ENCODE measurements at places on chromosomes 6 and 20.

- no peak for DNase-seq
Measured at GRCh38 chr6:10951675-10952282, 64.9 kb downstream of the SYCP2L start.

- DNase-seq = no peak
Measured at GRCh38 chr6:41778895-41779294, 805 bp downstream of the FRS3 start.

- DNase-seq = no peak
Measured at GRCh38 chr6:147279427-147279826, 75.2 kb downstream of the STXBP5 start.

DNA sequence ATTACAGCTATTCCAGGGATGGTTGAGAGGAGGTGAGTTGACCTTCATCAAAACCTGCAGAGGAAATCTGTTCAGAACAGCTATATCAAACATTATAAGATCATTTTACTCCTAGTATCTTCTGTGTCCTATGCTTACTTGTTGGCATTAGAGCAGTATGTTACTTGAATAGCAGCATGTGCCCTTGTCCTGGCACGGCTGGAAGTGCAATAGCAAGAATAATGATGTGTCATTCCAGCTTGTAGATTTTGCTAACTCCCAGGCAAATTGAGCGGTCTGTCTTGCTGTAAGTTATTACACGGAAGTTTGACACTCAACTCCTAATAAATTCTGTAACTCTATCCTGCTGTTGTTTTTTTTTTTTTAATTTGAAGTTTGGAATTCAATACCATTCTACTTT is 385.5 kb downstream of the TENT5A start:
- DNase-seq = no peak

- DNase-seq = no peak
Measured at GRCh38 chr6:150686566-150686965, 86.9 kb downstream of the PLEKHG1 start.

DNA sequence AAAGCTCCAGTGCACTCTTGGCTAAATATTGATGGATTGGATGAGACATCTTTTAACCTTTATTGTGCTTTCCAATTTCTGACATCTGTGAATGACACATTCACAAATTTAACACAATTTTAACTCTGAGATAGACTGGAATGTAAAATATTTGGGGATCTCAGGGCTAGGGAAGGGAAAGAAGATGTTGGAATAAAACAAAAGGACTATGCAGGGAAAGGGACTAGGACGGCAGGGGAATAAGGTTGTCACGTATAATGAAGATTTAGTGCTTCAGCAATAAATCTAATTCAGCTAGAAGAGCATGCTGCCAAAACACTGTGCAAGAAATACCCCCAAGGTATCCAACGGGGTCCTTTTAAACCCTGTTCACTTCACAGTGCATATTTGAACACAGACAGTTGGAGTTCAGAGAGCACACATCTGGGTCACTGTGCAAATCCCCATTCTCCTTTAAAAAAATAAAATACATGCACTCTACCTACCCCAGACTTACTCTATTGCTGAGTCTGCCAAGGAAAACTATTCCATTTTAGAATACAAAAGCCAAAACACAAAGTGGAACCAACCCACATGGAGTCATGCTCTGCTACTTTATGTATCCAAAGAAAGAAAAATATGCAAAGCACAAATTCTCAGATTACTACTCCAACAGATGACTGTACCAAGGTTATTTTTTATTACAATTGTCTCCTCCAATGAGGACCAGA is 151.0 kb upstream of the RSPO3 start:
- no peak for DNase-seq

- no peak for DNase-seq
Measured at GRCh38 chr6:22910370-22910769, 341.0 kb downstream of the HDGFL1 start.

DNA sequence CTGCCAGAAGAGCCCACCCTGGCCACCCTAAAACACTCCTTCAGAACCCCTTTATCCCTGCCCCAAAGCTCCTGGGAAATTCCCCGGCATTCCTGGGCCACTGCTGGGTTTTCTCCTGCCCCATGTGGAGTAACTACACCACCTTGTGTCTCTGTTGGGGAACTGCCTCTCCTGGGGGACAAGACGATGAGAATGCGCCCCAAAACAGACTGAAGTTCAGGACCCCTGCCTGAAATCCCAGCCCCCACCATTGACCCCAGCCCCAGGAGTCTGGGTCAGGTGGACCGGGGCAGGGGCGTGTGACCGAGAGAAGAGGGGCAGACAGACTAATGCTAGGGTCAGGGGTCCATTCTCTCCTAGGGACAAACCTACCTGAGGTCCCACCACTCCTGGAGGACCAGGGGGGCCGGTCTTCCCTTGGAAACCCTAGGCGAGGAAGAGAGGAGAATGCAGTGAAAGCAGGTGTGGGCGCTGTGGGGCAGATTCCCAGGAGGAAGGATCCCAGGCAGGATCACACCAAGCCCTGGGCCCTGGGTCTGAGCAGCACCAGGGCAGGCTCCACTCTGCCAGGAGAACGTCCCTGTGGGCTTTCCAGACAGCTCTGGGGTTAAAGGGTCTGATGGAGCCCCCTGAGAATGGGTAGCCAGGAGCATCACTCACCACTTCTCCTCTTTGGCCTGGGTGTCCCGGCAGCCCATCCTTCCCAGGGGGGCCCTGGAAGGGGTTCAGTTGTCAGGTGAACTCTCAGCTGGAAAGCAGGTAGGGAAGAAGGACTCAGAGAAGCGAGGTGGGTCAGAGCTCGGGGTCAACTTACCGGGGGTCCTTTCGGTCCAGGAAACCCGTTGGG is 19.4 kb downstream of the COL11A2 start:
- peak; percentile 26 for DNase-seq

- peak; percentile 81 for DNase-seq
Measured at GRCh38 chr6:37699138-37699766, 1.6 kb upstream of the MDGA1 start.

GRCh38 chr6:12603673-12604049 is 112.9 kb upstream of the PHACTR1 start:
- no peak for DNase-seq

- no peak for DNase-seq
Measured at GRCh38 chr6:56521976-56522375, 120.7 kb downstream of the DST start.

GRCh38 chr6:159061805-159062563 is 17.2 kb upstream of the TAGAP start:
- peak; percentile 81 for DNase-seq

DNA sequence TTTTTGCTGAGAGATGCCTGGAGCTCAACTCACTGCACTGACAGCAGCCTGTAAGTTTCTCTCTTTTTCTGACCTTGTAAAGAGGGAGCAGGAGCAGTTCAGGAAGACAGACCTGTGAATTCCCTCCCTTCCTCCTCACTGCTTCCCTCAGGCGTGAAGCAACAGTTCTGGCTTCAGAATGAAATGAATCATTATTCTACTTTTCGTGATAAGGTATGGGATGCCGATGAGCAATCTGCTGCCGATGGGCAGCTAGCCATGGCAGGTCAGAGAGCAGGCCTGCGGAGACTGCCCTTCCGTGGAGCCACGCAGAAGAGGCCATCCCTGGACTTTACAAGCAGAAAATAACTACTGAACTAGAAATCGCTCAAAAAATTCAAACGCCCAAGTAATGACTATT is 426.5 kb upstream of the RNF217 start:
- DNase-seq = no peak

DNA sequence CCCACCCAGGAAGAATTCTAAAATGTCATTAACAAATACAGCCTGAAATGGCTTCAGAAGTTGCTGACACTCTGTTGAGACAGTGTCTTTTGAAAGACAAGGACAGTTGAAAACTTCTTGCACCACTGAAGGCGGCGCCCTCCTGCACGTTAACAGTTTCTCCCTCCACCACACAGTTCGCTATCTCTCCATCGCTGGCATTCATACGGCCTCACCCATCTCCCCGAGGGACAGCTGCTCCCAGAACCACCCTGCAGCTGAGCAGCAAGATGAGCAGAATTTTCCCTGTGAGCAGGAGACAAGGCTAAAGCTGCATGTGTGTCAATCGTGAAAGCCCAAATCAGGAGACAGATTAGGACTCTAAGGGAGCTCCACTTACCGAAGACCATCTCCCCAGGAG is 113.3 kb downstream of the LY86 start:
- DNase-seq = no peak

GRCh38 chr6:98333273-98333672 is 501.1 kb upstream of the POU3F2 start:
- DNase-seq = no peak

DNA sequence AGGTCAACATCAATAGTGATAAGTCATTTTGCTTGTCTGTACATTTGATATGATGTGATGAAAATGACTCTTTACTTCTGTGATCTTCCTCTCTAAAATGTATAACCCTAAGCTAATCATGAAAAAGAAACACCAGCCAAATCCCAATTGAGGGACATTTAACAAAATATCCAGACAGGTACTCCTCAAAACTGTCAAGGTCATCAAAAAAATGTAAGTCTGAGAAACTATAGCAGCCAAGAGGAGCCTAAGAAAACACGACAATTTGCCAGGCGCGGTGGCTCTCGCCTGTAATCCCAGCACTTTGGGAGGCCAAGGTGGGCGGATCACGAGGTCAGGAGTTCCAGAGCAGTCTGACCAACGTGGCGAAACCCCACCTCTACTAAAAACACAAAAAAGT is 708.5 kb upstream of the ID4 start:
- DNase-seq = no peak

- no peak for DNase-seq
Measured at GRCh38 chr6:111585241-111585973, 20.3 kb downstream of the TRAF3IP2 start.

GRCh38 chr20:59253325-59253724 is 47.1 kb upstream of the EDN3 start:
- DNase-seq = no peak

- no peak for DNase-seq
Measured at GRCh38 chr6:81241126-81242041, 511.1 kb downstream of the TENT5A start.

DNA sequence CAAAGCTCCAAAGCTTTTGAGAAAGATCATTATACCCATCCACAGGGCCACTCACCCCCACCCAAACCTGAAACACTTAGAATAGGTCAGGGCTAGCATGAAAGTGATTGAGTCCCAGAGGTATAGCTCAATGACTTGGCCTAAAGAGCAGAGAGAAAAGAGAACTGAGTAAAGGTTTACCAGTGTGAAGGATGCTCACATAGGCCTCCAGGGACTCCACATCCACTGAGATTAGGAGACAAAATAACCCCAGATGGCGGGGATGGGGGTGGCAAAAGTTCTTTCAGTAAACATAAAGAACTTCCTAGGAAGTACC is 12.2 kb downstream of the SAYSD1 start:
- DNase-seq = no peak

GRCh38 chr20:32332614-32333013 is 25.5 kb upstream of the ASXL1 start:
- DNase-seq = no peak

DNA sequence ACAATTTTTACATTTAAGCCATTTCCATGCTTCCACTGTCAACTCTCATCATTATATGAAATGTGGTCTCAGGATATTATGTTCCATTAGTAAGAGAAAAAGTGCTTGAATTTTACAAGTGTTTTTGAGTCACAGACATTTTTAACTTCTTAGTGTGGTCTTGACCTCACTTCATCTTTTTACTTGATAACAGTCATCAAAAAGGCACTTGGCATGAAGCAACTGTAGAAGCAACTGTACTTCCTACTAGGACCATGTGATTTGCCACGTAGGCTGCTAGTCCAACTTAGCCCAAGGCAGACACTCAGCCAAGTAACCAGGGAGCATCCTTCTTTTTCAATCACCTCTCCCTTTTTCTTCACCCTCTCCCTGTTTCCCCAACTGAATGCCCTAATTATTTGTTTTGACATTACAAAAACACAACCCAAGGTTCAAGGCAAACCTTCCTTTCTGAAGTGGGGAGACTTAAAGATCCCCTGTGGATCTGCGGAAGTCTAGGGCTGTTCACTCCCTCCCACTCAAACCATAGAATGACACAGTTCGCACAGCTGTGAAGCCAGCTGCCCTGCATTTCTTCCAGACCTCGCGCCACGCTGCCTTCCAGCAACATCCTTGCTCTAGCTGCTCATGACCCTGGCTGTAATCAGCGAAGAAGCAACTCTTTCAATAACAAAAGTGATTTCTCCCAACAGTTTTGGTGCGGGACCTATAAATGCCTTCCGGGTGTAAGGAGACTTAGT is 45.0 kb downstream of the PHACTR1 start:
- no peak for DNase-seq

- DNase-seq = peak; percentile 21
Measured at GRCh38 chr6:13488015-13488895, 855 bp upstream of the GFOD1 start.

DNA sequence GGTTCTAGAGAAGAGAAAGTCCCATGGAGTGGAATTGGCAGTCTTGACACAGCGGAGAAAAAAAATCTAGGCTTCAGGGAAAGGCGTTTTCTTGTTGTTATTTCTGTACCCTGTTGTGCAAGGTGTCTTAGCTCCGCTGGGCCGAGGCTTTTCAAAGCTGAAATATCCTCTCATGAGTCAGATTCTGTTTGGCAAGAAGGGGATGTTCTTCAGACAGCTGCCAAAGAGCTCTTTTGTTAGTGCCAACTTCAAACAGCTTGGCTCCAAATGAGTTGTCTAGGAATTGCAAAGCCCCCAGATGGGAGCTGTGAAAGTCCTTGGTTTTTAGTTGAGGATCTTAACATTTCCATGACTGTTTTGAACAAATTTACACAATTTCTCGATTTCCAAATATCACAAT is 45.6 kb downstream of the LRRN4 start:
- DNase-seq = peak; percentile 30

DNA sequence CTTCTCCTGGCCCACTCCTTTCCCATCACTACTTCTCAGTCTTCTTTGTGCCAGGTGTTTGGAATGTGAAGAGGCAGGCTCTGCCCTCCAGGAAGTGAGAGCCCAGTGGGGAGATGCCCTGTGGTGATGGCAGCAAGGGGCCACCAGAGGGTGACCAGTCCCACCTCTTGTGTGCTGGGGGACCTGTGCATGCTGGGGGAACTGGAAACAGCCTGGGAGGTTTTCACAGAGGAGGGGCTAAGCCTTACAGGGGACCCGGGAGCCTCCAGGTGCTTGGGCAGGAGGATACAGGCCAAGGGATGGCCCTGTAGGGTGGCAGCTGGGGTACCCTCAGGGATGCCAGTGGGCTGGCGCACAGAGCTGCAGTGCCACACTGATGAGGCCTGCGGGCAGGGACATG is 72.3 kb downstream of the RAMACL start:
- no peak for DNase-seq
